NCI-H1048 (cell line): ENCODE measurements at places on chromosomes 7 and 10.

GRCh38 chr10:131905603-131906268 is 4.9 kb downstream of the PPP2R2D start:
- no peak for DNase-seq

- no peak for DNase-seq
Observed at GRCh38 chr7:157769086-157769485, 432.3 kb downstream of the DNAJB6 start.

DNA sequence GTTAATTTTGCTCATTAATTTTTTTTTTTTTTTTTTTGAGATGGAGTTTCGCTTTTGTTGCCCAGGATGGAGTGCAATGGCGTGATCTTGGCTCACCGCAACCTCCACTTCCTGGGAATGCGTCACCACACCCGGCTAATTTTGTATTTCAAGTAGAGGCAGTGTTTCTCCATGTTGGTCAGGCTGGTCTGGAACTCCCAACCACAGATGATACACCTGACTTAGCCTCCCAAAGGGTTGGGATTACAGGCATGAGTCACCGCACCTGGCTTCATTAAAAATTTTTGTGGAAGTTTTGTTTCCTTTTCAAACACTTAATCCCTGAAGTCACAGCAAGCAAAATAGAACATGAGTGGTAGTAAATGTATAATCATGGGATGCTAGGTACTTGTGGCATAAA is 857.2 kb upstream of the PHF14 start:
- DNase-seq, result no peak

DNA sequence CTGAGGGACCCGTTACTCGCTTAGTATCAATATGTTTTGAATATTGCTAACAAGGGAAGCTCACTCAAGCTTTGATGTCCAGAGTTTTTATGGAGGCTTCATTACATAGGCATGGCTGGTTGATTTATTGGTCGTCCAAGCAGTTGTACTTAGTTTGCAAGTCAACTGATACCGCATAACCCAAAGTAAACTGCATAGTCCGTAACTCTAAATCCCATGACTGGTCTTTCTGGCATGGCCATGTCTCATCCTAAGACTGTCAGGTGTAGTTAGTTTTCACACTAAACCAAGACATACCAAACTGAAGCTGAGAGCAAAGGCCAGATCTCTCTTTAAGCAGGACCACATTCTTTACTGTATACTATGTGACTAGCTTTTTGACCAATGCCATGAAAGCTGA is 397.9 kb downstream of the TFEC start:
- DNase-seq, result no peak

DNA sequence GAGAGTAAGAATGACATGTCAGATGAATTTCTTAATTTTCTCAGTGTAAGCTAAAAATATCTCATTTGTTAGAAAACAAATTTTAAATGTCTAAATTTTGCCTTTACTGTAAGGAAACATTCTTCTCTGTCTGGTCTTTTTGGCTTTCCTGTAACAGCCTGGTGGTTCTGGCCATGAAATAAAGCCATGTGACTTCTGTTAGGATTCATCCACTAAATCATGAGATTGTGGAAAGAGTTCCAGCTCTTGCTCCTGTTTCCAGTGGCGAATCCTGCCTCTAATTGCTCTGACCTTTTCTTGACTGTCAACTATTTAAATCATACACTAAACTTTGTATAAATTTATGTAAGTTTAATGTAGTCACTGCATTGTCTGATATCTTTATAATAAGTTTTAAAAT is 398.5 kb upstream of the AKR1E2 start:
- DNase-seq, result no peak

DNA sequence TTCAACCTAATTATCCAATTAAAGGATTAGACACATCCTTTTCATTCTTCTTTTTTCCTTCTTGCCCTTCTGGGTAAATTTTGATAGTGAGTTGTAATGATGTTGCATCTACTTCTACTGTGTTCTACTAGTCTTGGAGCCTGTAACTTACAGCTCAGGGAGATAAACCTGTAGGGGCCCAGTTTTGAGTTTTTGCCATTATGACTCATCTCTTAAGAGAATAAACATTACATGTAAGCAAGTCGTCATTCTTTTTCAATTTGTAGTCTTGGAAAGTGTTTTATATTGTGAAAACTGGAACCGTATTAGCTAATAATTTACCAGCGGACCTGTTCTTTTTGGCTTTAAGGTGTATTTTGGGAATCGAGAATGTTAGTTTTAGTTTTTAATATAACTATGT is 89.7 kb upstream of the RPA3 start:
- DNase-seq, result no peak

- no peak for DNase-seq
Observed at GRCh38 chr10:29841724-29842649, 207.2 kb upstream of the SVIL start.

DNA sequence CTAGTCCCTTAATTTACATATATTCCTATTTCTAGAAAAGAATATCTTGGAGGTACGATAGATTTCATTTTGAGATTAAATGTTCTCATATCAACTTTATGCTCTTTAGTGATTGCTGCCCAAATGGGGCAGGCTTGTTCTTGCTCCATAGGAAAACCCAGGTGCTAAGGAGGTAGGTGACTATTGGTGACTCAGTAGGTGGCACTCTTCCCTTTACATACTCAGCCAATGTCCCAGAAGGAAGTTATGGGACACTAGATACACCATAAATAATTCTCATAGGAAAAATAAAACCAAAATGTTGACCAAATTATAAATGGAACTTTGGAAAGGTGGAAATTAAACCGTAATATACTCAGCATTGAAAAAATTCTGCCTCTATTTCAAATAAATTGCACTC is 4.0 kb downstream of the SKAP2 start:
- DNase-seq, result no peak

DNA sequence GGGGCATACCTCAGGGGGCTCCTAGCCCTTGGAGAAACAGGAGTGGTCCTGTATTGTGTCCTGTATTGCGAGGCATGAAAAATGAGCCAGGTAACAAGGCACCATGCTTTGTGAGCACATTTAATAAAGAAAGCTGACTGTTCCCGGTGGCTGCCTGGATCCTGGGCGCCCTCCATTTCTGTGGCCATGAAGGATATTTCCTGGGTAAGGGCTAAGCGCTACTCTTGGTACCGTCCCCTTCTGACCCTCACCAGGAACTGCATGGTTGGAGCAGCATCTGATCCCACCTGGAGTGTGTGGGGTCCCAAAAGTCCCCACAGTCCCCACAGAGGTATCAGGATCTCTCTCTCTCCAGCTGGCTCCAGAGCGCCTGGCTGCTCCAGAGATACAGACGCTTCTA is 139.5 kb downstream of the MAPK8 start:
- DNase-seq, result no peak

- DNase-seq, result no peak
Observed at GRCh38 chr10:71125749-71126107, 86.6 kb upstream of the UNC5B start.

DNA sequence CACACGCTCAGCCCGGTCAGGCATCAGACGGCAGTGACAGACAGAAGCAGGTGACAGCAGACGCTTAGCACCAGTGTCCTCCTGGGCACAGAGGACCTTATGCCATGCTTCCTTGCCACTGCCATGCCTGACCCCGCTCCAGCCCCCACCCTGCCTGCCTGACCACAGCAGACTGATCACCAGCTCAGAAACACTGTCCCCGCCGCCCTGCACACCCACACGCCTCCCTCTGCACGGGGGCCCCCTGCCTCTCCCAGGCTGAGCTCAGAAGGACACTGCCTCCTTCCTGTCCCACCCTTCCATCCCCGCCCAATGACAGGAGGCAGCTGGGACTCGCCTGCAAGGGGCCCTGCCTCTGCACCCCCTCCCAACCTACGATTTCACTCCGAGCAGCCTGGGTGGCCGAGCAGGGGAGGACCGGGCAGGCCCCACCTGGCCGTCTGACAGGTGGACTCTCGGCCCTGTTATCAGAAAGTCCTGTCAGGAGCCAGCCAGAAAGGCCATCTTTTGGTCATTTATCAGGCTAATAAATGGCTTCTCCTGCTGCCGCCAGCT is 183.4 kb downstream of the ELFN1 start:
- no peak for DNase-seq

GRCh38 chr10:77160679-77161078 is 476.9 kb downstream of the KCNMA1 start:
- DNase-seq, result no peak

- no peak for DNase-seq
Observed at GRCh38 chr10:129637846-129638245, 170.8 kb downstream of the MGMT start.

GRCh38 chr10:1535301-1535965 is 201.9 kb downstream of the ADARB2 start:
- no peak for DNase-seq

DNA sequence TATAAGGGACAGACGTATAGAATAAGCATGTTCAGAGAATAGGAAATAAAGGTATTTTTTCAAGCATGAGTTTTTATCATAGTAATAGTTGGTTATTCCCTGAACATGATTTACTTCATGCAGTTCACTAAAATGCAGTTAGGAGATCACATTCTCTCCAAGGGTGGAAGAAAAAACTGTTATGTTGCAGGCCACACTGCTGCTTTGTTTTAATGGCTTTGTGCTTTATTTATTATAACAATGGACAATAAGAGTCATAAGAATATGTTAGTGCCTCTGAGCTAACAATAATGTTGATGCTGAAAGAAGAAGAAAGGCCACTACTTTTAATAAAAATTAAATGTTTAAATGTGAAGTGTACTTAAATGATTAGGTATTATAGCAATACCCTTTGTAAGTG is 78.5 kb upstream of the GATAD1 start:
- no peak for DNase-seq

- DNase-seq, result no peak
Observed at GRCh38 chr7:55108818-55109217, 90.0 kb downstream of the EGFR start.

DNA sequence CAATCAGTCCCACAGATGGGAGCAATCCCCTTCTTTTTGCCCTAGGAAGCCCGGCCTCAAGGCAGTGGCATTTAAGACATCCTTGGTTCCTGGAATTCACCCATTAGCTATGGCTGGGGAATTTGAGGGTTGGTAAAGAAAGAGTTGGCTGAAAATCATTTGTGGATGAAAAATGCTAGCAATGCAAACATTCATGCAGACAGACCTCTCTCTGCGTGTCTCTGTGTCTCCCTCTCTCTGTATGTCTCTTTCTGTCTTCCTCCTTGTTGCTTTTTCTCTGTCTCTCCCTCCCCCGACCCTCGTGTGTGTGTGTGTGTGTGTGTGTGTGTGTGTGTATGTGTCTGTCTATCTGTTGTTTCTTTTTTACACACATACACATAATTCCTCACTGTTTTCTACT is 19.4 kb downstream of the LDB3 start:
- DNase-seq, result no peak

- DNase-seq, result no peak
Observed at GRCh38 chr10:132617737-132618052, 80.1 kb downstream of the INPP5A start.

- no peak for DNase-seq
Observed at GRCh38 chr10:88992921-88993524, 2.4 kb downstream of the FAS start.

- no peak for DNase-seq
Observed at GRCh38 chr10:110808615-110809014, 63.1 kb upstream of the PDCD4 start.

GRCh38 chr7:131111081-131111576 is 216.5 kb upstream of the MKLN1 start:
- DNase-seq, result no peak

- DNase-seq, result no peak
Observed at GRCh38 chr7:108351729-108352131, 104.5 kb downstream of the NRCAM start.

- no peak for DNase-seq
Observed at GRCh38 chr10:124003871-124004662, 89.3 kb downstream of the CHST15 start.

GRCh38 chr7:90178166-90178565 is 23.9 kb downstream of the STEAP1 start:
- DNase-seq, result no peak

DNA sequence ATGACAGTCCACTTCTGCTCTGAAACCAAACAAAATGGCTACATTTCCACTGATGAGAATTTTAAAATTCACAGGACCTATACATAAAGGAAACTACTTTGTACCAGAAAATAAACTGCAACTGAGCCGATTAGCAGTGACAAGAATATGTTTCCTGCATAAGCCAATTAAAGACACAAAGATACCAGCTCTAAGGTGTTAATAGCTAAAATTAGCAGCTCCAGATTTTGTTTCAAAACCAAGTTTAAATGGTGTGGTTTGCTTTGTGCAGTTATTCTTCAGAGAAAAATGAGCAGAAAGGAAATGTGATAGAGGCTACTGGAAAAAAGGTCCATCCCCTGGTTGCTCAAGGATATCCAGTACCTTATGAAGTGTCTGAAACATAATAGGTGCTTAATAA is 123.2 kb downstream of the ANK3 start:
- DNase-seq, result no peak

- no peak for DNase-seq
Observed at GRCh38 chr7:26636808-26637207, 227.6 kb downstream of the SKAP2 start.
